Activated T-cell treated with anti-CD3 and anti-CD28 coated beads, Interleukin-2, amount 50 U/mL, for 1 hour (primary cell): ENCODE measurements at places on chromosomes 3 and 15.
A peak's percentile ranks its signal among the peaks of the same experiment; 100 is the strongest.

GRCh38 chr3:50126287-50127211, 28.6 kb upstream of the SEMA3F start:
- no peak for DNase-seq

- no peak for DNase-seq
Measured at GRCh38 chr3:118833075-118833474, 201.6 kb downstream of the IGSF11 start.

DNA sequence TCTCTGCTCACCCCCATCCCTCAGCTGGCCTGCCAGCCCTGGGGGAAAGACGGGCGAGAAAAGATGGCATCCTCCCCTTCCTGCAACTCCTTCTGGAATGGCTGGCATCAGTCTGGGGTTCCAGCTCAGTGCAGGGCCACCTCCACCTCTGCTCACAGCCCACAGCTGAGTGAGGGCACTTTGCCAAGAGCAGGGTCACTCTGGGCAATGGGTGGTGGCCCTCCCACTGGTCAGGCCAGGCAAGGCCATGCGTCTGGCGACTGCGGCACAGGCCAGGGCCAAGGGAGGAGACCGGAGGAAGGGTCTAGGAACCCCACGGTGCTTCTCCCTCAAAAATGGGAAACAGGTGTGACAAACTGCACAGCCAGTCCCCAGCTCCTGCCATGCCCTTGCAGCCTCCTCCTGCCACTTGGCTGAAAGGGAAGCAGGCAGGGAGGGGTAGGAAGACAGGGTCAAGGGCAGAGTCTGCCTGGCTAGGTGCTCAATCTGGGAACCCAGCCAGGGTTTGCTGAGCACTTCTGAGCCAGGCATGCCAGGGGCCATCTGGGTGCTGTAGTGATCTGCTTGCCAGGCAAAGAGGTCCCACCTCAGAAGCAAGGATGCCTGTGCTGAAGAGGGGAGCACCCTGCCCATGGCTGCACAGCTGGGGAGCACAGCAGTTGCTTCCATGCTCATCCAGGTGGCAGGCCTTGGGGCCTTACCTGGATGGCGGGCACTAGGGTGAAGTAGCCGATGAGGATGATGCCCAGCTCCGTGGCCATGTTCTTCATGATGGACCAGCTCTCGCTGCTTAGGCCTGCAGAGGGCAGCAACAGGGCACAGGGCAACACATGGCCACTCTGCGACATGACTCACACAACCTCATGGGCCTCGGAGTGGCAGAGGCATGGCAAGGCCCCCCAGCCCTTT, 41.2 kb downstream of the PTPN23 start:
- peak; percentile 32 for DNase-seq

DNA sequence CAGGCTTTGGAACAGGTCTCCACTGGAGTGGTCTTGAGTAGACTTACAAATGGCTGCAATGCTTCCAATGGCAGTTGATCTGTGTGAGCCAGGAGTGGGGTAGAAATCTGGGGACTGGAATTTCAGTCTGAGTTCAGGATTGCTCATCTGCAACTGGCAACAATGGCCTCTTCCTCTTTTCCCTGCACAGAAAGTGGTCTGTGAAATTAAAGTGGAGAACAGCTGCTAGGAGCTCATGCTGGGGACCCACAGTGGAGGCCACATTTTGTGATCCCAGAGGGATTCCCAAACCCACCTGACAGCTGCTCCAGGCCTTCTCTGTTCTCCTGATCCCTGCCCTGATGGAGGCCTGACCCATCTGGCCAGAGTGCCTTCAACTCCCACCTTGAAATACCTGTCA, 49.6 kb downstream of the CEMIP start:
- no peak for DNase-seq

DNA sequence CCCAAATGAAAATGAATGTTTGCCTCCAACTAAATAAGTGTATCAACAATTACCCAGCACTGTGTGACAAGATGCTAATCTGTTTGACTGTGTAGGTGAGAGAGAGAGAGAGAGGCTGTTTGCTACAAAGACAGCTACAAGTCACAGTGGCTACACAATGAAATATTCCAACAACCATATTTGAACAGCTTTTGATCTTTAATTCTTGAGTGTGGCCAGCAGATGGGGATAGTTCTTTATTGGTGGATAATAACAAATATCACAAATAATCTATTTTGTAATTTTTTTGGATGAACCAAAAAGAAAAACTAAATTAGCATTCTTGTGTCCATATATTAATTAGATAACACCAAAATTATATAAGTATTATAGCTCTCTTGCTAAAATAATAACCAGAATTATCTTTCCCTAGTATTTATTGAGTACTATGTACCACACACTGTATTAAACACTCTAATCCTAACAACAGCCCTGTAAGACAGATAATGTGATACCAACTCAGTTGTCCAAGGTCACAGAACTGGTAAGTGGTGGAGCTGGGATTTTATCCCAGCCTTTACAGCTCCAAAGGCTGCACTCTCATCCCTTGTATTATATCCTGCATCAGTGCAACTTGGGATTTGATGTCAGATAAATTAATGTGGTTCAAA, 61.9 kb upstream of the C3orf80 start:
- DNase-seq = no peak

DNA sequence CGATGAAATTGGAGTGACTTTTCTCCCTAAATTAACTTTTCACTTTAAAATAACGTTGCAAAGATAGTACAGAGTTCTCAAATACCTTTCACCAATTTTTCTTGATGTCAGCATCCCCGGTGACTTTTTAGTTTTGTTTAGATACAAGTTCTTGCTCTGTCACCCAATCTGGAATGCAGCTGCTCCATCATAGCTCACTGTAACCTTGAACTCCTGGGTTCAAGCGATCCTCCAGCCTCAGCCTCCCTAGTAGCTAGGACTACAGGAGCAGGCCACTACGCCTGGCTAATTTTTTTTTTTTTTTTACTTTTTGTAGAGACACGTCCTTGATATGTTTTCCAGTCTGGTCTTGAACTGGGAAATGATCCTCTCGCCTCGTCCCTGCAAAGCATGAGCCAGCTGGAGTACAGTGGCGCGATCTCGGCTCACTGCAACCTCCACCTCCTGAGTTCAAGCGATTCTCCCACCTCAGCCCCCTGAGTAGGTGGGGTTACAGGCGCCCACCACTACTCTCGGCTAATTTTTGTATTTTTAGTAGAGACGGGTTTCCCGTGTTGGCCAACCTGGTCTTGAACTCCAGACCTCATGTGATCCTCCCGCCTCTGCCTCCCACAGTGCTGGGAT, 747 bp downstream of the NSUN3 start:
- DNase-seq = no peak

DNA sequence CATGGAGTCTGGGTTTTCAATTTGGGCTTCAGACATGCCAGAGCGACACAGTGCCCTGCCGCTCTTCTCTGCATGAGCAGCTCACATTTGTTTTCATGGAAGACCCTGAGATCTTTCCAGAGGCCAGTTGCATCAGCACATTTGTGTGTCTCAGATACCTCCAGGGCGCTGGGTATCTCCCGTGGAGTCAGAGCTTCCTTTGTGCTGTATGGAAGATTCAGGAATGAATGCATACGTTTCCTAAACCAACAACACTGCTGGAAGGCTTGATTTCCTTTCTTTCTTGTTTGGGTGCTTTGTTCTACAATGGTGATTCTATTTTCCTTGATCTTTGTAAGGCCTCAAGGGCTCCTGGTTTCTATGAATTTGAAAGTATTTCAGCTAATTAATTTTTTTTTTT, 106.5 kb downstream of the CACNA2D3 start:
- DNase-seq = no peak

DNA sequence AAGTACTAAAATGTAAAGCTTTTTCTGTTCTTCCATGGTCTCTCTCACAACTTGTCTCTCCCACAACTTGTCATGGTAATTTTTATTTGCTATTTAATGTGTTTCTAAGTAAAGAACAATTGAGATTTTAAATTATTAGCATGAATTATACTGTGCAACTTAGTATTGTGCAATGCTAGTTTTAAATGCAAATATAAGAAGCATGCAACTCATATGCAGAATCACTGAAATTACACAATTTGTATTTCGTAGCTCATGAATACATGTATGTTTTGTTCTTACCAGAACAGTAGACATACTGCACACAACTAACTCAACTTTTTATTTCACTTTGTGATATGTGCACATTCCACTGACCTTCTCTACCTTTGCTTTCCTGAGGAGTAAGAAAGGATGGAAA, 96.5 kb downstream of the SQOR start:
- DNase-seq = no peak

GRCh38 chr3:146640955-146641867, 36.1 kb upstream of the PLSCR5 start:
- no peak for DNase-seq

GRCh38 chr3:99570061-99570460, 68.3 kb upstream of the COL8A1 start:
- DNase-seq = no peak

DNA sequence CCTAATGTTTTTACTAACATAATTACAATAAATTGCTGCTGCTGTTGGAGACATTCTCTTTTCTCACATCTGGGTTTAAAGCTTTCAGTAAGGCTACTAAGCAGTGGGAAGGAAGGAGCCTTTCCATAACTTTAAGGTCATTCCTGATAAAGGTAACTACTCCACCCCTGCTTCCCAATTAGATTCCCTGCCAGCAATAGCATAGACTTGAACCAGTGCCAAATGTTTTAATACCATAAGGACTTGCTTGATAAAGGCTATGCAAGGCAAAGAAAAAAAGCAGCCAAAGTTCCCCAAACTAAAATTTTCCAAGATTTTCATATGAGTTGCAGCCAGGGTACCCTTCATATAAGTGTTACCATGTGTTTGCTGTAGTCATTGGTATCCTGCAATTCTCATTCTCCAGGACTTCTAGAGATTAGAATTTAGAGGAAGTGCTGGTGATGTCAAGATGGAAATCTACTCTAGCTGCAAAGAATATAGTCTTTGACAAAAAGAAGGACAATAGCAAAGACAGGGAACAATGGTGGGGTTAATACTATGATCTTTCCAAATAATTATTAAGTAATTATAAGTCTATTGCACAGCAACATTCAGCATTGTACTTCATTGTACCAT, 106.1 kb downstream of the FILIP1L start:
- no peak for DNase-seq

DNA sequence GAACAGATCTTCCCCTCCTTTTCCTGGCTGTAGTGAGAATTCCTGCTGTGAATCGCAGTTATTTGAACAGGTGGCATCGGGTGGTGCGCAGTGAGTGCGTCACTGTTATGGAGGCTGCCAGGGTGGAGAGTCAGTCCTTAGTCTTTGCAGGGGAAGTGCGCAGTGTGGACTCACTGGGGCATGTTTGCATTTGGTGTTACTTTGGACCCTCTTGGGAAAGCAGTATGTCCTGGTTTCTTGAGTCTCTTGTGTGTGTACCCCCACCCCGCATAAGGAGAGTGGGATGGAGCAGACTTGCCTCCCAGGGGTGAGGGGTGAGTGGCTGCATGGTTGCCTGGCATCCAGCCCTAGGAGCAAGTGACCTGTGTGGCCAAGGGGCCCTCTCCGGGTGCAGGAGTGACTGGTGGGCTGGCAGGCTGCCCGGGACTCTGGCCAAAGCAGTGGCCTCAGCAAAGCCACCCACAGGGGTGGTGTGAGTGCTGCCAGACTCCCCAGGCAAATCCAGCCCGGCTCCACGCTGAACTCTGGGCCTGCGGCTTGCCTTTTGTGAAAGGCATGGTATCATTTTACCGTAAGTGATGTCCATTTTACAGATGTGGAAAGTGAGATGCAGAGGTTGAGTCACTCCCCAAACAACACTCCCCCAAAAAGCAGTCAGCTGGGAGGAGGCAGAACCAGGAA, 46.4 kb downstream of the DNASE1L3 start:
- no peak for DNase-seq

- DNase-seq = no peak
Measured at GRCh38 chr15:95468820-95469219, 861.7 kb upstream of the NR2F2 start.

GRCh38 chr3:49616491-49616941, 57.6 kb upstream of the APEH start:
- no peak for DNase-seq

- no peak for DNase-seq
Measured at GRCh38 chr3:133532951-133533350, 40.5 kb upstream of the CDV3 start.

GRCh38 chr15:56795502-56795901, 62.2 kb upstream of the ZNF280D start:
- DNase-seq = no peak

- DNase-seq = no peak
Measured at GRCh38 chr3:10004506-10004905, 17.9 kb upstream of the EMC3 start.

GRCh38 chr3:152269831-152270734, 1.4 kb downstream of the MBNL1 start:
- peak; percentile 61 for DNase-seq

GRCh38 chr3:23356923-23357322, 153.8 kb downstream of the UBE2E2 start:
- no peak for DNase-seq
